ENCODE measurements at places on chromosomes 12 and 14.

DNA sequence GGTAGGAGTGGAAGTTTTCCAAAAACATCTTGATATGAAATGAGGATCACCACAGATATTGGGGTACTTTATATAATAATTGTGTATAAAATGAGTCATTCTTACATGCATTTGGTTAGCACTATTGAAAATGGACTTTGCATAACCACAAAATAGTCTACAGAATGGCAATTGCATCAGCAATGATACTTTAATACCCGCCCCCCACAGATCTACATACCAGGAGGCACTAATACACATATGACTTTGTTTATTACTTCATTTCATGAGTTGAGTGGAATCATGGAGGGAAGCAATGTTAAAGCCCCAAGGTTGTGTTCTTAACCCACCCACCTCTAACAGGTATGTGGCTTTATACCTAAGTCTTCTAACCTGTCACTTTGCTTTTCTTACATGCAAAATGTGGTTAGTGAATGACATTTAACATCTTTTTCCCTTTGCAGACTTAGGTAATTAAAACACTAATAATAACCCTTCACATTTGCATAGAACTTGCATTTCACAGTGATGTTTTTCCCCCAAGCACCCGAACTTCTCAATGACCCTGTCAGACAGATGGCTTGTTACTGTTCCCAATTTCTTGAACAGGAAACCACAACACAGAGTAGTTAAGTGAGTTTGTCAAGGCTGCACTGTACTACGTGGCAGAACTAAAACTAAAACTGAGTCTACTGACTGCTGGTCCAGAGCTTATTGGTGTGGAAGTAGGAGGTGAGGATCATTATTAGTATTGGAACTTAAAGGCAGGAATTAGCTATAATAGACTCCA lies 101.9 kb downstream of the NPAS3 start:
- DNase-seq = no peak

DNA sequence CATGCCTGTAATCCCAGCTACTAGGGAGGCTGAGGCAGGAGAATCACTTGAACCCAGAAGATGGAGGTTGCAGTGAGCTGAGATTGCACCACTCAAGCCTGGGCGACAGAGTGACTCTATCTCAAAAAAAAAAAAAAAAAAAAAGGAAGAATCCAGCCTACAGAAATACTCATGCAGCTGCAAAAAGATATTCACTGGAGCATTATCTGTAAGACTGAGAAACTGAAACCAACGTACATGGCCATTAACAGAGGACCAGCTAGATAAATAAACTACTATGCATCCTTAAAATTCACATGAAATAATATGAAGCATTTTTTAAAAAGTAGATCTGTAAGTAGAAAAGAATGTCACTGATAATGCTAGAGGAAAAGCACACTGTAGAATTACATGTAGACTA lies 3.5 kb downstream of the SLC7A7 start:
- no peak for DNase-seq

- no peak for DNase-seq
These were observed 6.5 kb upstream of the VTI1B start for GRCh38 chr14:67680941-67681340.

DNA sequence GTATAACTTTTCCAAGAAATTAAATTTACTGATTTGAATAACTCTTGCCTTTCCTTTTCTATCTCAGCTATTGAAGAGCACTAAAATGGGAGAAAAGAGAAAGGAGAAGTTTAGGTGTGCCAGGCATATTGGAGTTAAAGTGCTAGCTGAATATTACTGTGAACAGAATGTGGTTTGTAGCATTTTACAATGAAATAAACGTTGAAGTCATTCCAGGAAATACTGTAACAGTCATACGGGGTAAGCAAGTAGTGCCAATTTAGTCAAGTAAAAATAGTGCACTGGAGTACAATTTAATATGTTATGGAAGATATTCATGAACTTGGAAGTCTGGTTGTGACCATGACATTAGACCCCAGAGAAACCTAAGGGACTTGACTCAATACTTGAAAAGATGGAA lies 62.1 kb downstream of the E2F7 start:
- DNase-seq = no peak

DNA sequence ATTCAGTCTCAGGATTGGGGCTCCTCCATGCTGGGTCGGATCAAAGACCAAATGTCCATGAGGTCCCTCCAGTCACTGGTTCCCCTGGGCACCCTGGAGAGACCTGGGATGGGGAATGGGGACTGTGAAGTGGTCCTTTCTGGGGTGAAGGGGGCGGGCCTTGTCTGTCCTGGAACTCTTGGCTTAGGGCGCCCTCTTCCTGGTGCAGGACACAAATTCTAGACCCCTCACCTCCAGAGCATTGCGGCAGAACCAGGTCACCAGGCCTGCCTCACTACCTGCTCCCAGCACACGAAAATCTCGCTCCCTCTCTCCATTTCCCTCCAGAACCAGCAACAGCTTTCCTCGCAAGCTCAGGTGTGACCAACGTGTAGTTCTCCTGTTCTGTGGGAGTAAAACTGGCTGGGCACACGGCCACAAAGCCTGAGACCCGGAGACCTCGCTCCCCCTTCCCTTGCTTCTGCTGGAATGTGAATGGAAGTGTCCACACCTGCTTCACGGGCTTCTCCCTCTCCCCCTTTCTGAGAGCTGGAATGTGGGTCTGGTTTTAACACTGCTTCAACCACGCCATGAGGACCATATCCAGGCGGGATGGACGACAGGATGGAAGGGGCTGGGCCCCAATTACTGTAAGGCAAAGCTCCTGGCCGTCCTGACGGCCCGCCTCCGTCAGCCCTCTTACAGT lies 112.7 kb downstream of the SCARB1 start:
- DNase-seq = no peak

DNA sequence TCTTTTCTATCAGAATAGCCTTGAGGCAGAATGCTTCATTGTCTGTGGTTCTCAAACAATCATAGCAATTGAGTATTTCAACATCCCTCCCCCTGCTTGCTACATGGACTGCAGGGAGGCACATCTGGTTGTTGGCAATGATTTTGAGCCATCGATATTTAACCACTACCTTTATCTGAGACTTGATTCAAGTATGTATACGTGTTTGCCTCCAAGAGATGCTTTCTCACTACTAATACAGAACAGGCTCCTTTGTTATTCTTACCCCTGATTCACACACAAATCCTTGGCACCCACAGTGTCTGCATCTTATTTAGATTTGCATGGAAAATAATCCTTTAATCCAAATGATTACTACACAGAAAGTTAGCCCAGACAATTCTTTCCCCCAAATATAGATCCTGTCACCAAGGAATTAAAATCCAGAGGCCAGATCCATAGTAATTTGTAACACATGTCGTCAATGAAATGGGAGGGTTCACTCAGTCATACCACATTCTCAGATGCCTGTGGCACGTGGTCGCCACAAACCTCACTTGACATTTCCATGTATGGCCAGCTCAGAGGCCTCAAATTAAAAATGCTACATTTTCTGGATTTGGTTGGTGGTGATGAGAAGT lies 199.3 kb downstream of the ITPR2 start:
- no peak for DNase-seq

DNA sequence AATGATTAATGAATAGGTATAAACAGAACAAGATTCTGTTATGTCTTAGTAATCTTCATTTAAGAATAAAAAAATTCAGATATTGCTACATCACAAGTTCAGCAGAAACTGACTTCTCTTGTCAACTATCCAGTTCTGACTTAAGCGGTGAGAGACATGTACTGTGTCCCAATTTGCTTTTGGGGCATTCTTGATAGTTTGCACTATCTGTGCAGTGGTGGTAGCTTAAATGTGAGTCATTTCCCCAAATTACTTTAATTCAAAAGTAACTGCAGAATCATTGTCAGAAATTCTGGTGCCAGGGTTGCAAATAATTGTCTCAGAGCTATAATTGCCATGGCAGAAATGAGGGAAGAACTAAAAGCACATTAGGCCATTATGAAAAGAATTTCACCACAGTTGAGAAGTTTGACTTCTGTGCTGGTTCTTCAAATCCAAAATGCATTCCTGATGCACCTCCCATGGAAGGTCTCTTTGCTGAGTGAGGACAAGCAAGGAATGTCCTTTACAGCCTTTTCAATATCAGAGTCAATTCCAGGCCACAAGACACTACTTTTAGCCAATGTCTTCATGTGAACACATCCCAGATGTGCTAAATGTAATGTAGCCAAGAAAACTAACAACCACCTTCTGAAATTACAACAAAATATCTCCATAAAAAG lies 304.7 kb downstream of the SSPN start:
- no peak for DNase-seq

DNA sequence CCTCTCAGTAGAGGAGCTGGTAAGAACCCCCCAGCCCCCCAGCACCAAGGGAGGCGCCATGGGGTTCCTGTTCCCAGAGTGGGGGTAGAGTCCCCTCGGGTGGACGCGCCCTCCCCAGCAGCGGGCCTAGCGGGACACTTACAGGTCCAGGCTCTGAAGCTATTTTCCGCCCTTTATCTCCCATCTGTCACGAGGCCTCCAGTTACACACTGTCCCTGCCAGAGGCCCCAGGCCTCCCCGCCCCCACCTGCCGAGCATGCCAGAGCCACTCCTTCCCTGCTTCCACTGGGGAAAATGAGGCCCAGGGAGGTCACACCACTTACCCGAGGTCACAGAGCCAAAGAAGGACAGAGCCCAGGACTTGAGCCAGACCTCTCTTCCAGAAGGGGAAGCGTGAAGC lies 3.1 kb downstream of the C14orf180 start:
- no peak for DNase-seq

DNA sequence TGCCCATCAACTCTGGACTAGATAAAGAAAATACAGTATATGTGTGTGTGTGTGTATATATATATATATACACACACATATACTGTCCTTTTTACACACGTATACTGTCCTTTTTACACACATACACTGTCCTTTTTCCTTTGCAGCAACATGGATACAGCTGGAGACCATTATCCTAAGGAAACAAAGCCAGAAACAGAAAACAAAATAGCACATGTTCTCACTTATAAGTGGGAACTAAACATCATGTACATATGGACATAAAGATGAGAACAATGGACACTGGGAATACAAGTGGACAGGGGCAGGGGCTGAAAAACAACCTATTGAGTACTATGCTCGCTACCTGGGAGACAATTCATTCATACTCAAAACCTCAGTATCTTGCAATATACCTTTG lies 23.7 kb downstream of the VDR start:
- DNase-seq = no peak

DNA sequence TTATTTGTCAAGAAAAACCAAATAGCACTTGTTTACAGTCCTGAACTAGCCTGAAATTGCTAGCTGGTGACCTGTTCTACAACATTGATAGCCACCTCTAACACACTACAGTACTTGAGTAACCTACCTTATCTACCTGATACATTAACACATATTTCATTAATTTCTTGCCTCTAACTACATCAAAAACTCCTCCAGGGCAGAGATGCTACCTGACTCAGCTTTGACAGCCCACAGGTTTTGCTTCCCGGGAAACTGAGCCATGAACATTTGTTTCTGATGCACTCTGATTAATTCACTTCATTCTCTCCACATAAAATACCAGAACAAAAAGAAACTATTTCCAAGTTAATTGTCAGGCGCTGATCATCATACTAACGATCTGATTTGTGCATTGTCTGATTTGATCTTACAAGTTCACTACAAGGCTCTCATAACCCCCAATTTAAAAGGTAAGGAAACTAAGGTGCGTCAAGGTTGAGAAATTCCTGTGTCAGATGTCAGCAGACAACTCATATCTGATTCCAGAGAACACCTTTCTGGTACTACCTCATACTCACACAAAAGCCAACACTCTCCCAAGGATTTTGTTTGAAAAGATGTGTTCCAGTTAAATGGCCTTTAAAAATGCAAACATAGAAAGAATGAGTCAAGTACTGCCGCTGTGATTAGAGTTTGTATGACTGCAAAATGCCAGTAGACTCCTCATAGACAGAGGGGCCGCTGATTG lies 768.7 kb downstream of the BCL11B start:
- no peak for DNase-seq

- DNase-seq = no peak
These were observed 51.7 kb downstream of the LRRC74A start for GRCh38 chr14:76877871-76878270.

GRCh38 chr12:11902525-11902875 lies 168.2 kb upstream of the BCL2L14 start:
- no peak for DNase-seq

DNA sequence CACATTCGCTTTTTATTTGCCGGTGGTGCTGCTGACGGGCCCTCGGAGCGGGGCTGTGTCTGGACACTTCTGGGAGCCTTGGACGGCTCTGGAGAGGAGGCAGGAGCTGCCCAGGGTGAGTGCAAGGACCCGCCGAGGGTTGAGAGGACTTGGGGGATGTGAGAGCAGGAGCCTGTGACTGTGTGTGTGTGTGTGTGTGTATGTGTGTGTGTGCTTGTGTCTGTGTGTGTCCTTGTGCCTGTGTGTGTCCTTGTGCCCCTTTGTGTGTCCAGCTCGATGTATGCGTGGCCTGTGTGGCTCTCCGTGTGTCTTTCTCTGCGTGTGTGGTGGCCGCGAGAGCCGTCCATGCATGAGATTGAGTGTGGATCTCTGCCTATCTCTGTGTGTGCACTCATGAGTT lies 179.6 kb upstream of the MYL2 start:
- no peak for DNase-seq

DNA sequence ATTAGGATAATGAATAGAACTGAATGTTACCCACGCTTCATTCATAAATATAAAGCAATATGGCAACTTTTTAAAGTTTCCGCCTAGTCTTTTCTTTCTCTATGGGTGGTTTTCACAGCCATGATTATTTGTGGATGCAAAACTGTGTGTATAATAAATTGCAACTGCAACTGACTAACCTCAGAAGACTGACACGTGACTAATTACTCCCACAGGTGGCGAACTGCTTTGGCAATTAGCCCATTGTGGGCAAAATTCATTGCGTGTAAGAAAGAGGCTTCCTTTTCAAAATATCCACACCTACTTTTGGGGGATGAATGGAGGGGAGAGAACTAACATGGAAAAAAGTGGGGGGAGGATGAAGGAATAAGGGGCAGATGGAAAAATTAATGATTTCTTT lies 79.0 kb downstream of the SLC25A21 start:
- no peak for DNase-seq

GRCh38 chr12:62732861-62733427 lies 202.0 kb downstream of the PPM1H start:
- DNase-seq = no peak

GRCh38 chr12:42957136-42957535 lies 367.6 kb upstream of the PRICKLE1 start:
- DNase-seq = no peak

GRCh38 chr12:109763201-109763841 lies 49.7 kb downstream of the FAM222A start:
- no peak for DNase-seq

GRCh38 chr14:58367296-58367695 lies 28.4 kb upstream of the TOMM20L start:
- no peak for DNase-seq

GRCh38 chr12:120468325-120468820 lies 1.2 kb downstream of the SRSF9 start:
- no peak for DNase-seq

GRCh38 chr12:15522574-15523187 lies 200.4 kb downstream of the PTPRO start:
- DNase-seq = no peak

DNA sequence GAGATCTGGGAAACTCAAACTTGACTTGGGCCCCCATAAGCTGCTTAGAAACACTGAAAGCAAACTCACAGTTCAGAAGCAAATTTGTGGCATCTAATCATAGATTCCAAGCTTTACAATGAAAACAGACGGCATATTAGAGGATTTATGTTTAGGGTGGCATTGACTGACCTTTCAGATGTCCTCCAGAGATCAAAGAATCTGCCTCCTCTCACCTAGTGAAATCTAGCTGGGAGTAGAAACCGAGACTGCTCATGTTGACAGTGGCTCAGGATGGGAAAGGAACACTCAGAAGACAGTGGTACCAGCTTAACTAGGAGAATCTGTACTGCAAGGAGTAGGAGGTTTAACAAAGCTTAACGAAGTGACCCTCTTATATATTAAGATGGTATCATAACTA lies 345.0 kb downstream of the GXYLT1 start:
- no peak for DNase-seq

All from activated CD4-positive, CD25-positive, alpha-beta regulatory T cell treated with anti-CD3 and anti-CD28 coated beads, Interleukin-2, amount 50 U/mL, for 16 hours (primary cell).